ENCODE measurements at places on chromosomes 4 and X.

DNA sequence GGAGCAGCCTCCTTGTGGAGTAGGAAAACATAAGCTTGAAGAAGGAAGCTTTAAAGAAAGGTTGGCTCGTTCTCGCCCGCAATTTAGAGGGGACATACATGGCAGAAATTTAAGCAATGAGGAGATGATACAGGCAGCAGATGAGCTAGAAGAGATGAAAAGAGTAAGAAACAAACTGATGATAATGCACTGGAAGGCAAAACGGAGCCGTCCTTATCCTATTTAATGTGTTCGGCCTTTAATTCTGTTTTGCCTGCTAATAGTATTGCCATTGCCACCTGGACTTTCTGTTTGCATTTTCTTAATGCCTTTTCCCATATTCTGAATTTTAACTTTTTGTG lies 1.4 kb downstream of the TCEAL1 start:
- no peak for DNase-seq

DNA sequence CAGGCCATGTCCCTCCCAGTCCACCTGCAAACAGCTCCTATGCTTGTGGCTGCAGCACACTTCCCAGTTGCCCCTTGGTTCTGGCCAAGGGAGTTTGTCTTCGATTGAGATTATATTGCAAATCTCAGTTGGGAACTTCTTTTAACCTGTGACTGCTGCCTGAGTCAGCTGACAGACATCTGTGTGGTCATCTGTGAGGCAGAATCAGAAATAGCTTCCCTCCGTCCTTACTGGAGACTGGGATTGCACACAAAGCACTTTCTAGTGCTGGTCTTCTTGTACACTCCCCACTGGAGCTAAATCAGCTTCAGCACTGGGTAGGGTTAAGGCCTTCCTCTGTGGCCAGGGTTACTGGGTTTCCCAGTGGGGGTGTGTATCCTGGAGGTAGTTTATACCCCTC lies 34.3 kb downstream of the ZNF330 start:
- DNase-seq = no peak

DNA sequence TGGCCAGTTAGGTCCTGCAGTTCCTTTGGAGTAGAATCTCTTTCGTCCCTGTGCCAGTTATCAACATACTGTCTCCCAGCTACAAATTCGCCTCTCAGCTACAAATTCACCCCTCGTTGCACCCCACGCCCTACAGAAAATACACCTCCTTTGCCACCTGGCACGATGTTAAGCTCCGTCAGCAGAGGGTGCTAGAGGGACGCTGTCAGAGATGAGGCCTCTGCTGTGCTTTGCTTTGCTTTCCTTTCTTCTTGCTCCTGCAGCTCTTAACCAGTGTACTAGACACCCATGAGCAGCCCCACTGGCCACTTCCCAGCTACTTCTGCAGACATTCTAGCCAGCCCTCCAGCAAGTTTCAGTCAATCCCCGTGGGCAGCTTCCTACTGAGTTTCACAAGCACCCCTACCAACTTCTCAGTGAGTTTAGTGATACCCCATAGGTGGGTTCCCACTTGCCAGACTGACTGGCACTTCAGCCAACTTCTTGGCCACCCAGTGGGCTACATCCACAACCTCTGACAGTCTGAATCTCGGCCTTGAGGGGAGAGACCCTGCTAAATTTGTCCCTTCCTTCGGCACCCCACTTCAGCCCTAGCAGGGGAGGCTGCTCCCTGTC lies 21.8 kb downstream of the HAUS3 start:
- DNase-seq = peak; percentile 64

DNA sequence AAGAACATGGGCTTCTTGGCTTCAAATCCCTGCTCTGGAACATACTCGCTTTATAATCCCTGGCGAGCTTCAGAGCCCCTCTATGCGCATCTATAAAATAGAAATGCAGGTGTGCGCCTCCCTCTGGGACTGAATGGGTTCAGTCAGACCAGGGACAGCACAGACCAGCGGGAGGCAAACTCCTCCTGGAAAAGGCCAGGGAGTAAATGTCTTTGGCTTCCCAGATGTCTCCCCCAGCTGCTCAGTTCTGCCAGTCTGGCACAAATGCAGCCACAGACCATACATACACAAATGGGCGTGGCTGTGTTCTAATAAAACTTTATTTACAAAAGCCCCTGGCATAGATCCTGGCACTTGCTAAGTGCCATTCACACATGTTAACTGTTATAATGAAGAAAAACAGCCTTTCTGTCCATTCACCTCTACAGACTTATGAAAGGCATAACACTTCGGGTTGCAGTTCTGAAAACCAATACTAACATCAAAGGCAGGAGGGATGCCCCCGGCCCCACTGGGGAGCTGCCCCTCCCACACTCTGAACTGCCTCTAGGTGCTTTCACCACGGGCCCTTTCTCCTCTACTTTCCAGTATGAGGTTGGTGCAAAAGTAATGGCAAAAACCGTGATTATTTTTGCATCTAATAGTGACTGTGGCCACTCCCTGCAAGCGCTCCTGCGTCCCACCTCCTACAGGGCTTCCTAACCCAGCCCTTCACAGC lies 4.6 kb downstream of the JAKMIP1 start:
- no peak for DNase-seq

DNA sequence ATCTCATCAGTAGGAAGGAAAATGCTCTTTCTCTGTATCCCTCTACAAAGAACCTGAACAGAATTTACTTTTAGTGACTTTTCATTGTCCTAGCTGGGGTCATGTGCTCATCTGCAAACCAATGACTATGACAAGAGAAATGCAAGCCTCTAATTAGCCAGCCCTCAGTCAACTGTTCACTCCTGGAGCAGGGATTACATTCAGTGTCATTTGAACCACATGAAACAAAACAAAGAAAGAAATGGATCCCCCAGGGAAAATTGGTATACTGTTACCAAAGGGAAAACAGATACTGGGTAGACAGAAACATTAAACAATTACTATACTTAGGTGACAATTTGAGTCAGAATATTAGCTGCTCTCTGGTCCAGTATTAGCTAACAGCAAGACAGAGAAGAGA lies 173.6 kb downstream of the RCHY1 start:
- DNase-seq = no peak

GRCh38 chrX:46634577-46634976 lies 61.0 kb downstream of the CHST7 start:
- DNase-seq = no peak

- DNase-seq = no peak
Observed at GRCh38 chr4:169807934-169808509, 50.3 kb upstream of the HPF1 start.

GRCh38 chrX:94600077-94600476 lies 926.1 kb downstream of the FAM133A start:
- DNase-seq = no peak

DNA sequence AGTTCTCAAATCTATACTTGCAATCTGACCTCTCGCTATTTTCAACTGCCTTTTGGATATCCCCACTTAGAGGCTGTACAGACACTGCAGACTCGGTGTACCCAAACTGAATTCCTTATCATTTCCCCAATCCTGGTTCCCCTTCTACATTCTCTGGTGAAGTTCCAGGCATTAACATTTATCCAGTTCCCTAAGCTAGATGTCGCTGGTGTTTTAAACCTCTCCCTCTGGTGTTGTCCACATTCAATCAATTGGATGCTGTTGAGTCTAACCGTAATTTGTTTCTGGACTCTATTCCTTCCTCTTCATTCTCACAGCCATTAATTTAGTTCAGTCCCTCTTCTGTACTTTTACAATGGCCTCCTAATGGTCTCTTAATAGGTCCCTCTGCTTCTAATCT lies 7.2 kb upstream of the STK26 start:
- no peak for DNase-seq

DNA sequence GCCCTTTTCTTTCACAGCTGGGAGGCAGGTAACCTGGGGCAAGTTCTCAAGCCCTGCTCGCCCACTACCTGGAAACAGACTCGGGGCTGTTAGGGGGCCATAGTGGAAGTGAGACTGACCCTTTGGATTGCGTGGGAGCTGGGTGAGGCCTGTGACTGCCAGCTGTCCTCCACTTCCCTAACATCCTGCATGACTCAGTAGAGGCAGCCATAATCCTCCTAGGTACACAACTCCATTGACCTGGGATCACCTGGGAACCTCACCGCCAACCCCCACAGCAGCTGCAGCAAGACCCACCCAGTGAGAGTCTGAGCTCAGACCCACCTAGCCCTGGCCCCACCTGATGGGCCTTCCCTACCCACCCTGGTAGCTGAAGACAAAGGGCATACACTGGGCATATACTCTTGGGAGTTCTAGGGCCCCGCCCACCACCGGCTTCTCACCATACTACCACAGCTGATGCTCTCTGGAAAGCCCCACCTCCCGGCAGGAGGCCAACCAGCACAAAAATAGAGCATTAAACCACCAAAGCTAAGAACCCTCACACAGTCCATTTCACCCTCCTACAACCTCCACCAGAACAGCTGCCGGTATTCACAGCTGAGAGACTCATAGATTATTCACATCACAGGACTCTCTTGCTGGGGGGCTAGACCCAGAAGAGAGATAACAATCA lies 61.1 kb upstream of the DCTD start:
- DNase-seq = no peak

- no peak for DNase-seq
Observed at GRCh38 chr4:169314906-169315305, 44.1 kb upstream of the SH3RF1 start.

DNA sequence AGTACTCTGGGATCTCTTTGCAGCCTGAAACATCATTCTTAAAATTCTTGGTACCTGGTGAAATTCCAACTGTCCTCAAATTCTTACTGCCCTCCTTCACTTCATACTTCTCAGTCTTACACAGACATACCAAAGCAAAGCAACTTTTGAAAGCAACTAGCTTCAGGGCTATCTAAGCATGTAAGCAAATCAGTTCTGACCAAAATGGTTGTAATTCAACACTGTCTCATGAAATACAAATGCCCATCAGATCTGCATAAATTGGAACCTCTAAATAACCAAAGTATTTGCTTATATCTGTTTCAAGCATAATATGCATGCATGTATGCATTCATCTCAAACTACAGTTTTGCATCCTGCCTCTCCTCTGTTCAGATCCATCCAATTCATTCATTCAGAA lies 308.1 kb upstream of the PPARGC1A start:
- no peak for DNase-seq

DNA sequence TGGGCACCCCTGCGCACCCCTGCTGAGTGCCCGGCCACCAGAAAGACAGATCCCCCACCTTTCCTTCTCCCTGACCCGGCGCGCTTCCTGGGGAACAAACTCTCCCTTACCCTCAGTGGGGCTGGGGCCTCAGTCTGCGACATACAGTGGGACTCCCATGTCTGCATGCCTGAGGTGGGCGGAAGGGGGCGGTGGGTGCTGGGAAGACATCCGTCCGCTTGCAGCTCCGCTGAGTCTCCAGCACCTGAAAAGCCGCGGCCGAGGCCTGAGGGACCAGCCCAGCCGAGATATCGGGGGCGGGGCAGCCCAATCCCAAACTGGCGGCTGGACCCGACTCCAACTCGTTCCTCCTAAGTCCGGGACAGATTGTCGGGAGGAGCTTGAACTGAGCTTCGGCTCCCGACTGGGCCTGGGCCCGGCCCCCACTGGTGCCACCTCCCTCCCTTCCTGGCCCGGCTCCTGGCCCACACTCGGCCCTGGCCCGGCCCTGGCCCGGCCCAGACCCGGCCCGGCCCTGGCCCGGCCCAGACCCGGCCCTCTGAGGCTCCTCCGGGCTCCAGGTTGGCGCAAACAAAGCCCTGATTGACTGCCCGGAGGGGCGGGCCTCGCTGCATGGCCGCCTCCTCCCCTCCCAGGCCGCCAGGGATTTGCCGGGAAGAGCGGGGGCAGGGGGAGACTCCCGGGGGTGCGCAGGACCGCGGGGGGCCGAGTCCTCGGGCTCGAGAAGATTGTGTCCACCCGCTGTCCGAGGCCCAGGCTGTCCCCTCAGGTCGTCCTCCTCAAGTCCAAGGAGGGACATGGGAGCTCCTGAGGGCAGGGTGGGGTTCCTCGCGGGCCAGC lies 877 bp upstream of the SLC16A2 start:
- peak; percentile 14 for DNase-seq

GRCh38 chrX:10648614-10649013 lies 28.2 kb upstream of the MID1 start:
- DNase-seq = no peak

- no peak for DNase-seq
Observed at GRCh38 chr4:103201724-103202123, 3.6 kb upstream of the CENPE start.

GRCh38 chrX:109847257-109848187 lies 114.5 kb upstream of the ACSL4 start:
- DNase-seq = no peak

- no peak for DNase-seq
Observed at GRCh38 chrX:3271183-3271833, 75.1 kb downstream of the MXRA5 start.
